Sigmoid colon (tissue), 7 donors: ENCODE measurements at places on chromosomes 1 and 21. TPM values are rescaled to one million over a fixed set of nuclear protein-coding genes. Genes with fewer than 3 reads are reported as not detected.

DNA sequence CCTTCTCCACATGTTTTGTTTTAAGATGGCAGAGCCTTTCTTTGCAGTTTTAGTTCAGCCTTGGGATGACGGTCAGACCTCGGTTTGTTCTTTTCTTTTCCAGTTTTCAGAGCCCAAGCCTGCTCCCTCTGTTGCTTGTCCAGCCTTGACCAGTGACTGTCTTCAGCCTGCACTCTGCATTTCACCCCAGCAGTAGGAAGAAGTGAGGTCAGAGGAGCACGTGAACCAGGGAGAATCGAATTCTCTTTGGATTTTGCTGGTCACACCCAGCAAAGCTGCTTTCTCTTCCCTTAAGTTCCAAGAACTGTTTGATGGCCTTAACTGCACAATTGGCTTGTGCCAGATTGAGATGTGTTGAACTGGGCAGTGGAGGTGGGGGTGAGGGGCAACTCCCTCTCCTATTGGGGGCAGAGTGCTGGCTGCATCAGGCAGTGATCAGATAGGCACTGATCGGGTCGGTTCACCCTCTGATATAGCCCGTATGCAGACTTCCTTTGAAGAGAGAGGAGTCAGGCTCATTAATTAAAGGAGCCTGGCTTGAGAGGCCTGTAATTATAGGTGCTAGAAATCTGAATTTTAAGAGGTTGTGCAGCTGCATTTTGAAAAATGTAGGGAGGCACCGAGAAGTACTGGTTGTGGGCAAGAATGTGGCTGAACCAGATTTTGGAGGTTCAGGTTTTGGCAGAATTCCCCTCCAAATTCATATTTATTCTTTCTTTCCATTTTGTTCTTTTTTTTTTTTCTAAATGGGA, 42.4 kb downstream of the PEX14 start:
- no peak for DNase-seq

DNA sequence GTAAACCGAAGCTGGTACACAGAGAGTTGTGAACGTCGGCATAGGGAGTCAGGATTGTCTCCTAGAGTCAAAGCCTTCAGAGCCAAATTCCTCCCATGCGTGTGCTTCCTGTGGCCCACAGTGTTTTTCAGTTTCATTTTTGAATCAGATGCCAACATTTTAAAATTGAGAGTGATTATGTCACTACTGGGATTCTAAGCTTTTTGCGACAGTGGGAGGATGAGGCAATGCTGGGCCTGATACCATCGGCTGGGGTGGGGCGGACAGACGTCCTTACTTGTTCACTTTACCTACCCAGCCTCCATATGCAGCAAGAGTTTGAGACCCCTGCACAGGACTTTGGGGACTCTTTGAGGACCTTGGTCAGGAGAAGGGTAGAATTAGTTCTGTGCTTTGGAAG, 1.3 kb upstream of the KLHDC7A start:
- no peak for DNase-seq

GRCh38 chr1:26697431-26697977, 1.7 kb downstream of the ARID1A start:
- no peak for DNase-seq

Gene S100A14
- total RNA-seq: not detected

Gene PLA2G4A
- 51.0 TPM for total RNA-seq

- DNase-seq: no peak
Measured at GRCh38 chr1:23366146-23366545, 3.5 kb downstream of the ZNF436 start.

Gene G0S2
- 19.3 TPM for total RNA-seq

DNA sequence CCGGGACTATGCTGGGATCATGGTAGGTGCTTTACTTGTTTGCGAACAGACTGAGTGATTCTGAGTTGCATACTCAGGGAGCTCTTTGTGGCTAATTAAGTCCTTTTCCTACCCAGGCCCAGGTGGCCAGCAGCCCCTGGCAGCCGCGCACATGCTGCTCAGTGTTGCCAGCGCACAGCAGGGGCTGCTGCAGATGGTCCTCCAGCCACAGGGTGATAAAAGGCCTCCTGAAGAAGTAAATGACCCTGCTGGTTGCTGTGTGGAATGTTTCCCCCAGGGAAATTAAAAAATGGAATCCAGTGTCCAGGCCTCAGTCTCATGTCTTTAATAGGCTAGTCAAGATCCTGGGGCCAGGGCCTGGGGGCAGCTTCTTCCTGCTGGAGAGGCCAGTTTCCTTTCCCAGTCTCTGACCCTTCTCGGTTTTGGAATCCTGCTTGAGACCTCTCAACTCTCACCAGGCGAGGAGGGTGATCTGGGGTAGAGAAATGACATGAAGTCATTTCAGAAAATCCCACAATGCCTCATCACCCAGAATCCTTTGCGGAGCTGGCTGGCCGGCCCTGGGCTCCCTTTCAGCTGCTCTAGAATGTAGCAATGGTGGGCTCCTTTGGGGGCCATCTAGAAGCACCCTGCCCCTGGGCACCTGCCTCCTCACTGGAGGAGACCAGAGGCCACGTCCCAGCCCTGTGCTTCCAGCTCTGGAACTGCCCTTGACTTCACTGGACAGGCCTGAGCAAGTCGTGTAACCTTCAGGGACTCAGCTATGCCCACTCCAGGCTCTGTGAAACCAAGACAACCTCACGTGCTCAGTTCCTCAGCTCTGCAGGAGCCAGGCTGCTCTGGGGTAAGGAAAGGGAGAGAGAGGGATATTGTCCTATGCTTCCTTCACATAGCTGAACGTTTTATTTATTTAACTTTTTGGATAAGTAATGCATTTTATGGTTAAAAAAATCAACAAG, 131.4 kb downstream of the MRPS6 start:
- no peak for DNase-seq

GRCh38 chr1:119647734-119648619, at the start of gene ZNF697:
TSS of gene ZNF697 (minus strand) at chr1:119648266. CDS start at chr1:119626100, 22,166 bp downstream.
- peak; percentile 99 for DNase-seq

Gene HJV
- not detected for total RNA-seq

GRCh38 chr1:28416509-28417194, 47.1 kb downstream of the PHACTR4 start:
- no peak for DNase-seq

GRCh38 chr1:233647073-233647472, 33.2 kb downstream of the KCNK1 start:
- DNase-seq: no peak

GRCh38 chr1:23019863-23020625, 776 bp downstream of the KDM1A start:
- DNase-seq: peak; percentile 67

Gene RNU1-2
- under 0.01 TPM for total RNA-seq

DNA sequence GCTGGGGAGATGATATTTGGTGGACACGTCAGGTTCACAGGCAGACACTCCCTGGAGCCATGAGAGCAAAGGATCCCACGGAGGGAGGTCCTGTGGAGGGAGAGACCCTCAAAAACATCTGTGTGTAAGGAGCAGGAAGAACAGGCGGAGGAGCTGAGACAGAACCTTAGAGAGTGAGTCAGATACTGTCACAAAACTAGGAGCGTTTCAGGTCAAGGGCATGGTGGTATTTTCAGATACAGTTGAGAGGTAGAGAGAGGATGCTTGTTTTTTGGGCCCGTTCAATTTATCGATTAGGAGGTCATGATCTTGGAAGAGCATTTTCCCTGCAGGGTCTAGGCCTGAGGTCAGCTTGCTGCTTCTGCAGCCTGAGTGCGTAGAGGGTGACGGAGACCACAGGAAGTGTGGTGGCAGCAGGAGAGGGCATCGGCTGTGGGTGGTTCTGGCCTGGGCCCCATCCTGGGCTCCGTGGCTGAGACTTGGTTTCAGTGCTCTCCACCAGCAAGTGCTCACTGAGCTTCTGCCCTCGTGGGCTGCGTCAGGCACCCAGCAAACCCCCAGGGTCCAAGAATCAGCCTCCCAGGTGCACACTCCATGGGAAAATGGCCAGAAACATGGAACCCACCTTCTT, 39.9 kb downstream of the SPSB1 start:
- DNase-seq: no peak

DNA sequence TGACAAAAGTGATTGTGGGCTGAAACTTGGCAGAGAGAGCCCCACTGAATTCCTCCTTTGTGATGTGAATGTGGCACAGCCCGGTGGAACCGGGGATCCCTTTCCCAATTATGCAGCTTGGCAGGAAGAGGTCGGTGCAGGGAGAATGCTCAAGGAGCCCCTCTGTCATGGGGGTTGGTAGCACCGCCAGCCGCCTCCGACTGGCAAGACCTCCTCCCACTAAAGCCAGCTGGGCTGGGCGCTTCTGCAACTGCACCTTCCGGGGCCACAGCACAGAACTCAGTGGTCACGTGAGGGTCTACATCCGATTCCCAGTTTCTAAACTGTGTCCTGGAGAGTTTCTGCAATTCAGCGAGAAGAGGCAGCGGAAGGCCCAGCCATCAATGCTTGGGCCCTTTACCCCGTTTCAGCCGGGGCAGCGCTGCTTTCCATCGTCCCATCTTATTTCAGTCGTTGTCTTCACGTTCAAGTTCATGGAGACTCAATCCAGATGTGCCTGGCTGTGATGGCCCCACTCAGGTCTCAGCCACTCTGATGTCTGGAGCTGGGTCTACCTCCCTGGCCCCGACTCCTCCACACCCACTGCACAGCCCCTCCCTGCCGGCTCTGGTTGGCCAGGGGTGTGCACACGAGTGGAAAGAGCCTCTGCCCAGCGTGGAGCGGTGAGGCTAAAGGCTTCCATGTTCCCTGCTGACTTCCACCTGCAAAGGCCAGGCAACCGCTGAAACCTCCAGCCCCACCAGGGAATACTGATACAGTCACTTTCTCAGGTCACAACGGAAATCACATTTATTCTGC, 39.8 kb upstream of the FHAD1 start:
- peak; percentile 61 for DNase-seq

Gene CRP
- not detected for total RNA-seq

DNA sequence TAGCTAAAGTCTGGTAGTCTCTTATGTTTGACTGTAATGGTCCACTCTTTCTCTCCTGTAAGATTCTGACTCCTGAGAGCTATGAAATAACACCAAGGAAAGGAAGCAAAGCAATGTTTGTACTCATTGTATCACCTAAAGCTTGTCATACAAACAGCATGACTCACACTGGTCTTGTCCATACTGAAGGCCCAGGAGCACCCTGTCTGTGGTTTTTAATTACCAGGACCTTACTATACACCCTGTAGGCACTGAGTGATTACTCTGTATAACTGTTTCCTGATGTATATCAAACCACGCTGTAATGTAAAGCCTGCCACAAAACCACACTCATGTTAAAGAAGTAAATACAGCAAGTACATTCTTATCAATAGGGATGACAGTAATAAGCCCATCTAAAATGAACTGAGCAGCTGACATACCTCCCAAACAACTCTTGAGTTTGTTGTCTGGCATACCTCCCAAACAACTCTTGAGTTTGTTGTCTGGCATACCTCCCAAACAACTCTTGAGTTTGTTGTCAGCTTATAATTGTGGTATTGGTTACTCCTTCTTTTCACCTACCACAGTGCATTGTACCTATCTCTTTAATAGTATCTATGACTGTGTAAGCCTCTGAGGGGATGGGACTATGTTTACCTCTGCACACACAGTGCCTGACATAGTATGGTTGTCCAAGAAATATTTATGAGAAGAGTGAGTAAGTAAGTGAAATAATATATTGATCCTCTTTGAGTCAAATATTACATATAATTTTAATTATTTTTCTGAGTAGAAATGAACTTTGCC, 11.6 kb upstream of the TNFSF18 start:
- no peak for DNase-seq

DNA sequence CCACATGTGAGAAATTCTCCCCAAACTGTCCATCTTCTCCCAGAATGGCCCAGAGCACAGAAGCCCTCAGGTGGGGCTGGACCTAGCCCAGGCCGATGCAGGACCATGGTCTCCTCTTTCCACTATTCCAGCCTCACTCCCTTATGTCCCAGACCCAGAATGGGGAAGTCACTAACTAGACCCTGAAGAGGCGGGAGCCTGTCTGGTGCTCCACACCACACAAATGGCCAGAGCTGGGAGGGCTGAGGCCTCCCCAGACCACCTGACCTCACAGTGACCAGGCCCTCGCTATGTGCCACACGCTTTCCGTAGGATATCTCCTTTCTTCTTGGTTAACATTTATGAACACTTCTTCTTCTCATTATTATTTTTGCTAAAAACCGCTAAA, 54.9 kb upstream of the EDN2 start:
- peak; percentile 19 for DNase-seq

GRCh38 chr1:17053086-17053684, 647 bp downstream of the SDHB start:
- no peak for DNase-seq

- DNase-seq: no peak
Measured at GRCh38 chr1:46333300-46334029, 7.1 kb upstream of the NSUN4 start.

- DNase-seq: no peak
Measured at GRCh38 chr1:27864264-27864895, 8.0 kb upstream of the THEMIS2 start.

Gene GABRD
- total RNA-seq: not detected

Gene EDN2
- total RNA-seq: not detected

Gene IRF6
- 0.41 TPM for total RNA-seq

- no peak for DNase-seq
Measured at GRCh38 chr1:229947968-229948367, 119.1 kb upstream of the GALNT2 start.

GRCh38 chr1:85240174-85240601, 19.3 kb downstream of the C1orf52 start:
- DNase-seq: no peak

DNA sequence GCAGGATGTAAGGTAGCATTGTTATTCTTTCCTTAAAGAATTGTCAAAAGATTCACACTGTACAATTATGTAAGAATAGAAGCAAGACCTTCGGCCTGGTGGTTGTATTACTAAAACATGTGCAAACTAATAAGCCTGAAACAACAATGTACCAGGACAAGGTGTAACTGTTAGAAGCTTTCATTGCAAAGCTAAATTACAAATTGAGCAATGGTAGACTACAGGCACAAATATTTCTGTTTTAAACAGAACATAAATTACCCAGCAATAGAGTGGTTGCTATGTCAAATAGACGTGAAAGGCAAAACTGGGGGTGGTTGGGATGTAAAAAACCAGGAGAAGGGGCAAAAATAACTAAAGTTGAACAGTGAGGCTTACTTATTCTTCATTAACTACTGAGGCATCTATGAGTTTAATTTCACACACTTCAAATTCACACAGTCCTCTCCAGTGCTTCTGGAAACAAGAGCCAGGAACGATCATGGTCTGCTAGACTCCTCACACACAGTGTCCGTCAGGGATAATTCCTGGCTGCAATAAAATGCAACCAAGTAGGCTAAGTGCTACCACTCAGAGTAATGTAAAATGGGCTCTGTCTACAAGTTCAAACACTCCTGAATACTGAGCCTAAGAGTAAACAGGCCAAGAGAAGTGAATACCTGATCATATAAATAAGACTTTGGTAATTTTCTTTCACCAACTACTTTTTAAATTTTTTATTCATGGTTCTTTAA, 39.3 kb upstream of the C1orf198 start:
- DNase-seq: no peak

GRCh38 chr1:177067752-177068410, 96.6 kb downstream of the ASTN1 start:
- no peak for DNase-seq

- DNase-seq: no peak
Measured at GRCh38 chr1:231971397-231972110, 345.0 kb downstream of the DISC1 start.

- no peak for DNase-seq
Measured at GRCh38 chr1:93749894-93750301, 68.3 kb upstream of the BCAR3 start.

GRCh38 chr1:41672173-41672572, 187.7 kb upstream of the EDN2 start:
- DNase-seq: no peak

Gene OR10J1
- total RNA-seq: not detected

GRCh38 chr21:34984356-34985058, 64.6 kb downstream of the RUNX1 start:
- DNase-seq: no peak

Gene SPRR2A
- total RNA-seq: not detected

- no peak for DNase-seq
Measured at GRCh38 chr1:231241750-231242149, 738 bp downstream of the GNPAT start.
